ENCODE measurements at places on chromosomes 1 and 21. TPM values are rescaled to one million over a fixed set of nuclear protein-coding genes. Genes with fewer than 3 reads are reported as not detected.

DNA sequence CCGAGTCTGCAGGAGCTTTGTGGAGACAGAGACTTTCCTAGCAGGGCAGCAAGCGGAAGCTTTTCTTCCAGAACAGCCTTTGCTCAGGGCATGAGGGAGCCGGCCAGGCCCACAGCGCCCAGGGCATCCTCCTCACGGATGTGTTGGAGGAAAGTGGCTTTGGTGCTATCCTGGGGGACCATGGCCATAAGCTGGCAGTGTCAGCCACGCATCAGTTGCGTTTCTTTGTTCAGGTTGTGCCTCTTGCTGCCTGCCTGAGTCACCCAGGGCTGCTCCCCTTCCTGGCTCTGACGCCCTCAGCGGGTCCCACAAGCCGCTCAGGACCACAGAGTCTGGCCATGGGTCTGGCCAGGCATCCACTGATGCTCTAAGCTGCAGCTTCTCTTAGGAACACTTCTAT, 39.6 kb upstream of the PRSS38 start:
- no peaks in the 10 kb centered on the region for H3K27me3 ChIP-seq
- no peaks in the 10 kb centered on the region for H3K36me3 ChIP-seq
- H3K4me1 ChIP-seq: no peaks in the 10 kb centered on the region
- DNase-seq: no peak

Gene SHE
- total RNA-seq: not detected

- no peak overlapping the region for H3K27ac ChIP-seq
- H3K27me3 ChIP-seq: peaks cover 19% of the 10 kb centered on the region
- H3K4me3 ChIP-seq: no peak overlapping the region
- no peaks in the 10 kb centered on the region for H3K4me1 ChIP-seq
- no peaks in the 10 kb centered on the region for H3K36me3 ChIP-seq
Measured at GRCh38 chr1:210653771-210654170, 325.1 kb downstream of the HHAT start.

Gene OR2G6
- not detected for total RNA-seq

Gene CASP9
- 8.9 TPM for total RNA-seq

Gene PROK1
- total RNA-seq: not detected

Gene HSPA6
- 0.28 TPM for total RNA-seq
